Thoracic aorta (tissue), 2 donors: ENCODE measurements at places on chromosomes 11 and 22. TPM values are rescaled to one million over a fixed set of nuclear protein-coding genes. Genes with fewer than 3 reads are reported as not detected.

DNA sequence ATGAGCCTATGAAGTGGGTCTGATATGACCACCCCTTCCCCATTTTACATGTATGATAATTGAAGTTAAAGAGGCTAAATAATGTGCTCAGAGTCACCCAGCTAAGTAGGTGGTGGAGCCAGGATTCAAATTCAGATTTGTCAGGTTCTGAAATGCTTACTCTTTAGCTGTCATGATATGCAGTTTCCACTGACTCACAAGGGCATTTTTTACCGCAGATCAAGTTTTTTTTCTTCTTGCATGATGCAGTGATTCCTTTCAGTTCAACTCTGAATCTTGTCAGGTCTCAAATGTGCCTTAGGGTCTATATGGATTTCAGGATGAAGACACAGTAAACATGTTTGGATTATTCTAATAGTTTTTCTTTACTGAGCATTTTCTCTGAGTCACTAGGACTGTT lies 12.6 kb upstream of the TRIM44 start:
- no peak for DNase-seq

Gene CRYAB
- total RNA-seq = 387 TPM

Gene KRTAP5-2
- total RNA-seq = not detected

DNA sequence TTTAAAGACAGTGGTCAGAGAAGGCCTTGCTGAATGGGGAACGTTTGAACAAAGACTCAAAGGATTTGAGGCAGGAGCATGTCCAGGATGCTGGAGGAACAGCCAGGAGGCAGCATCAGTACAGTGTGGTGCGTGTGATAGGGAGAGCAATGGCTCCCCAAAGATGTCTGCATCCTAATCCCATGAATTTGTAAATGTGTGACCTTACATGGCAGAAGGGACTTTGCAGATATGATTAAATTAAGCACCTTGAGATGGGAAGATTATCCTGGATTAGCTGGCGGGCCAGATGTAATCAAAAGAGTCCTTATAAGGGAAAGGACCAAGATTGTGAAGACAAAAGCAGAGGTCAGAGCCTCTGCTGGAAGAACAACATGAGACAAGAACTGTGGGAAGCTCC lies 24.6 kb upstream of the FAT3 start:
- DNase-seq = no peak

Gene UCP2
- 57.7 TPM for total RNA-seq

DNA sequence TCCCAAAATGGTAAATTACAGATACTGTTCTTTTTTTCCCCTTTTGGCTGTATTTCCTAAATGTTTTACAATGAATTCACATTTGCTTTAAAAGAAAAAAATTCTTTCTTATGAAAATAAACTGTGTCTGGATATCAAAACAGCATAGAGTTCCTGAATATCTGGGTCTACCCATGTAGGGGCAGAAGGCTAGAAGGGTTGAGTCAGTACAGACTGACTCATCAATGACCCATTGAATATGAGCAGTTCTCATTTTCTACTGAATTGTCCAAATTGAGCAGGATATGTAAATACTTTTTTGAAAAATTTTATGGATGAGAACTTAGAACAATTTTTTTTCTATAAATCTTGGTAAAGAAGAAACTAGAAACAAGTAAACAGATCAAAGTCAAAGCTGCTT lies 16.3 kb upstream of the C11orf87 start:
- no peak for DNase-seq

DNA sequence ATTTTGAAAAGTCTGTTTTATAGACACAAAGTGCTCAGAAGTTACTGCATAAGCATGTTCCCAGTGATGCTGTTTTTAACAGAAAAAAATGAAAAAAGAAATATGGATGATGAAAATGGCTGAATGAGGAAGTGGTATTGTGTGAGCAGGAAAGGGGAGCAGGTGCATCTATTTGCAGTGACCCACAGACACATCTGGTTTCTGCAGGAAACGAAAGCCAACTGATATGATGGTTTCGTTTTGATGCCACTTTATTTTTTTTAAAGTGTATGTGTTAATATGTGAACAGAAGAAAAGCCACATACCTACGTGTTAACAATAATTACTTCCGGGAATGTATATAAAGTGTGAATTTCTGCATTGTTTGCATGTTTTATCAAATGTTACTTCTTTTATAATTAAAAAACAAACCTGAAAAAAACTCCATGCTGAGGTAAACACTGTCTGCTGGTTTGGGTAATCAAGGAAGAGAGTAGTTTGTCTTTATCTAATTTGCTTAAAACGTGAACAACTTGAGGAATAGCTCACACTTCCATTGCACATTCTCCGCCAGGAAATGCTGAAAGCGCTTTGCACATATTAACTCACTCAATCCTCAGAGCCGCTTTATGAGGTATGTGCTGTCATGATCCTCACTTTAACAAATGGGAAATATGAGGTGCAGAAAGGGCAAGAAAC lies 1335.9 kb downstream of the TBC1D22A start:
- DNase-seq = no peak

- no peak for DNase-seq
Observed at GRCh38 chr22:38073150-38074130, 10.5 kb downstream of the SLC16A8 start.

Gene GLB1L2
- total RNA-seq = 2.5 TPM

DNA sequence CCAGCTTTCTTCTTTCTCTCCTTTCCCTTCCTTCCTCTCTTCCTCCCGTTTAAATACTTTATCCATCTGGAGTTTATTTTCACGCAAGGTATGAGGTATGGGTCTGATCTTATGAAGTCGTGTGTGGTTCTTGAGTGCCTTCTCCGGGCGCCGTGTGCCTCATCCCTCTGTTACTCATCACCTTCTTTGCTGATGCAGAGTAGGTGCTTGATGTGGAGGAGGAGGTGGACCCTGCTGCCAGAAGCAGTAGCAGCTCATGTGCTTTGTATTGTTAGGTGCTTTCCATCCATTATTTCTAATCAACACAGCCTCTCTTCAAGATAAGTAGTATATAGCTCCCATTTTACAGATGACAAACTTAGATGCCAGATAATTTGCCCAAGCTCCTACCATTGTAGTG lies 47.0 kb downstream of the TNRC6B start:
- no peak for DNase-seq

Gene NRGN
- total RNA-seq = 7.3 TPM

DNA sequence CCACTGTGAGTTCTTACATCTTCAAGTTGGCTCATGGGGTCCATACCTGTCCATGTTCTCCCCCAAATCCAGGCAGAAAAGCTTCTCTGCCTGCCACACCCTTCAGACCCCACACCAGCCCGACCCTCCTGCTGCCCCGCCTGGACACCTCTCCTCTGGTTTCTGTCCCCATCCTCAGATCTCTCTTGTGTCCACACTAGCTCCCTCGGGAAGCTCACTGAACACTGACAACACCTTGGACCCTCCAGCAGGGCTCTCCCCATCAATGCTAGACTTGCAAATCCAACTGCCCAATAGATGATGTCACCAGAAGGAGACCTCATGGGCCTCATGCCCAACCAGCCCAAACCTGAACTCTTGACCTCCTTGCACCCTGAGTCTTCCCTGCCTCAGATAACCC lies 2.9 kb downstream of the SCARF2 start:
- no peak for DNase-seq

DNA sequence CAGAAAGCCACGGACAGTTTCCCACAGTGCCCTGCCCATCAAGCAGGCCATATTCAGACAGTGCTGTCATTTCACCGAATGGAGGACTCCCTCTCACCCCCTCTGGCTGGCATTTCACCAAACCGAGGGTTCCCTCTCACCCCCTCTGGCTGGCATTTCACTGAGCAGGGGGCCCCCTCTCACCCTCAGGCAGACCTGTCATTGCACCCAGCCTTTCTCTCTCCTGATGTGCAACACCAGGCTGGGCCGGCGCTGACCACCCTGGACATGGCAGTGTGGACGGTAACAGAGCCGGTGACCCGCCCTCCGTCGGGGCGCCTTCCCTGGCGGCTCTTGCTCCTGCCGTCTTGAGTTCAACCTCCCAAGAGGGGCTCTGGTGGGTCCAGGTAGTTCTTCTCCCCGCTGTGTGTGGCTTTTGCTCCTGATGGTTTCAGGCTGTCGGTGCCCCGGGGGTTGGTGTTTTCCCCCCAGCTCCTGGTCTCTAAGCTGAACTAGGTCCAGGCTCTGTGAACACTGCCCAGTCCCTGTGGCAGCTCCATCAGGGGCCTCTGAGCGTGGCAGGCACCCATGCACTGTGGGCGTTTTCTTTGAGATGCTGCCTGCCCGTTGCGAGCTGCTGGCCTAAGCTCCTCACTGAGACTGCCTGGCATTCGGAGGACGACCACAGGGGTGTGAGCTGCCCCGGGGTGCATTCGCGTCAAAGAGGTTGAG lies 46.9 kb downstream of the SMIM38 start:
- DNase-seq = no peak

DNA sequence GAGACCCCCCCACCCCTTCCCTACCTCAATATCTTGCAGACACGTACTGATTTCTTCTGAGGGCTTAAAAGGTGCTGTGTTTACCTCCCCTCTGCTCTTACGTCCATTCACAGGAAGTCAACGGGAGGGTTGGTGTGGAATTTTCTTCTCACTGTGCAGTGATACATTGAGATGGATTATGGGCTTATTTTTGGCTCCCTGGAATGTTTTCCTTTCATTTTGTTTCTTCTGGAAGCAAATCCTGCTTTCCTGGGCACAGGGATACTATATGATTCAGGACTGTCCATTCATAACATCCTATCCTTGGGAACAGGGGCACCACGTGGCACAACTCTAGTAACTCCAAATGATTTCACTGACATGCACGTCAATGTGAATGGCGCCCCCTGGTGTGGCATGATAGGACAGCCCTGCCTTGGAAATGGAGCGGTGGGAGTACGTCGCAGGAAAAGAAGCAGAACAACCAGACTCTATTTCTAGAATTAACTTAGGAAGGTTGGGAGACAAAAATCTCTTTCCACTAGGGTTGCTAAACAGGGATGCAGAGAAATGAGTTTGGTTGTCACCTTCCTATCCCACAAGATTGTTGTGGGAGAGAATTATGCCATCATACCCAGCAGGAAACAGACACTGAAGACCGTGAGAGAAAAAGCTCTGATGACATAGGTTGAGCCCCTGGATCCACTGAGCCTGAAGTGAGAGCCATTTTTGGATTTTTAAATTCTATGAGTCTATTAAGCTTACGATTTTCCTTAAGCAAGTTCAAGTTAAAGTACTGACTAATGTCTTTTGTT lies 146.5 kb upstream of the RAG2 start:
- DNase-seq = peak; percentile 50
